ENCODE measurements at places on chromosomes 7 and 10. TPM values are rescaled to one million over a fixed set of nuclear protein-coding genes. Genes with fewer than 3 reads are reported as not detected.

Gene FAM13C
- total RNA-seq = 0.28 TPM

Gene RTKN2
- total RNA-seq = 0.84 TPM

Gene ADO
- 19.0 TPM for total RNA-seq

Gene TUBB8
- 0.11 TPM for total RNA-seq

Gene HKDC1
- 19.1 TPM for total RNA-seq

Gene FOXP2
- total RNA-seq = not detected

Measured in A549 treated with DMSO at 1 μM for 4 hours (cell line).